ENCODE measurements at places on chromosomes 5 and 9.

DNA sequence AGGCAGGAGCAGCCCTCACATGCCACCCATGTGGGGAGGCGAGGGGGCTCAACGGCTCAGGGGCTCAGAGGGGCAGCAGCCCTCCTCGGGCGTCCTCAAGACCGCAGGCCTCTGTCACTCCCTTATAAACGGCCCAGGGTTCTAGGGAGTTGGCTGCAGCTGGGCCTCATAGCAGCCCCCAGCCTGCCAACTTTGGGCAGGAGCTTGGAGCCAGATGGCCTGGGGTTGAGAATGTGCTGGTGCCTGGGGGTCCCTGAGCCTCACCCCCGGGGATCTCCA lies 51.0 kb upstream of the RNU6ATAC start:
- DNase-seq, result no peak

DNA sequence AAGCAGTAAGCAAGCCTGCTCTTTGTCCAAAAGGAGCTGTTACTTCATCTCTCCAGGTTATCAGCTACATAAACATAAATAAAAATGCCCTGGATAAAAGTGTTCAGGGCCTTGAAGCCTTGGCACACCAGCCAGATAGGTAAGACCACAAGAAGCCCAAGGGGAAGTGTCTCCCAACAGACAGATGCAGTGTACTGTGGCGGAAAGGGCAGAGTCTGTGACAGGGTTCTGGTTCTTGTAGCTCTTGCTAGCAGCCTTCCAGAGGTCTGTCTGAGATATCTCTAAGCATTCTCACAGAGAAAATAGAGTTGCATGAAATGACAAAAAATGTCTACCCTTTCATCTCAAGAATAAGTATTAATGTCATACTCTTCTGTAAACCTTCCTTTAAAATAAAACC lies 30.1 kb downstream of the ISOC1 start:
- DNase-seq, result no peak

- no peak for DNase-seq
Measured at GRCh38 chr5:151815051-151815450, 43.3 kb downstream of the G3BP1 start.

- peak; percentile 18 for DNase-seq
Measured at GRCh38 chr5:114101153-114101552, 260.7 kb upstream of the KCNN2 start.

GRCh38 chr5:24026288-24026687 lies 518.9 kb downstream of the PRDM9 start:
- no peak for DNase-seq

GRCh38 chr5:171693412-171693811 lies 92.2 kb upstream of the SMIM23 start:
- no peak for DNase-seq

DNA sequence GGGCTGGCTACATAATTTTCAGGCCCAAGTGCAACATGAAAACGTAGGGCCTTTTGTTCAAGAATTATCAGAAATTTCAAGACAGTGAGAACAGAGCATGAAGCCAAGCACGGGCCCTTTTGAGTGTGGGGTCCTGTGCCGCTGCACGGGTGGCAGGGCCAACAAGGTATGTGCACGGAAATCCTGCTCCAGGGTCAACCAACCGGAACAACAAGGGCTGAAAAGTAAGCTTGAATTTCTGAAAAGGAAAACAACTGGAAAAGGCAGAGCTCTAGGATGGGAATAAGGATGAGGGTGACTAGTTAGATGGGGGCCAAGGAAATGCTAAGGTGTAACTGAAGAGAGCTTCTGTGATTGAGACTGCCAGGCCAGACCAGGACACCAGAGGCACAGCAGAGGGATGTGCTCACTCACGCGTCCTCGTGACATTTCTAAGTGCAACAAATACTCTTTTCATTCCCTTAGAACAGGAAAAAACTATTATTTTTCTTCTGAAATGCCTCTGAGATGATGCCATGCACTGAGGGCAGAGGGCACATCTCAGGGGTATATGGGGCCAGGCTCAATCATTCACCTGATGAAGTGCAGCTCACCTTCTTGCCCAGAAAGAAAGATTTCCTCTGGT lies 80.6 kb upstream of the LRRTM2 start:
- DNase-seq, result no peak

GRCh38 chr9:76297721-76298239 lies 96.4 kb downstream of the RFK start:
- no peak for DNase-seq

DNA sequence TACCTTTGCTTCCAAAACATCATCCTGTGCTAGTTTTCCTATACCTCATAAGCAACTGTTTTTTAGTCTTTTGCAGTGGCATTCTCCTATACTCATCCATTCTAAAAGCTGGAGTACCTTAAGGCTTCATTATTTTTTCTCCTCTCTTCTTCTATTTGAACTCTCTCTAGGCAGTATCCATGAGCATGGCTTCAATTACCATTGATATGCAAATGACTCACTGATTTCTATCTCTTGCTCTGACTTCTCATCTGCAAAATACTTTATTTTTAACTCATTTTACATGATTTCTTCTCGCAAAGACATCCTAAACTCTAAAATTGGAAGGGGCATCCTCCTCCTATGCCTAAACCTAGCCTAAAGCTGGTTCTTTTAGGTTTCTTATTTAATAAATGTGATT lies 365.1 kb upstream of the NUDT12 start:
- DNase-seq, result no peak

DNA sequence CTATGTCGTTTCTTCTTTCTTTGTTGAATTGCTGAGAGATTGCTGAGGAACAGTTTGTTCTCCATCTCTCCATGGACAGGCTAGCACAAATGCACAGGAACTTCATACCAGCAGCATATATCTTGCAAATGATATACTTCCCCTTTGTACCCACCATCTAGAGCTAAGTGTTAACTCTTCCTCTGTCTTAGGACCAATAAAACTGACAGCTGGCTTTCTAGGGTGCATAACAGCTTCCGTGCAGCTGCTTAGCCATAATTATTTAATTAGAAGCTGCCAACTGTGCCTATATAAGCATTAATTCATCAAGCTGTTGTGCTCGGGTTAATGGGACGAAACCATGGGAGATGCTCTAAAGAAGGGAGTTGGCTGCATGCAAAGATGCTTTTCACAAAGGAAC lies 38.7 kb downstream of the KCTD16 start:
- DNase-seq, result no peak

All from cerebellar cortex (tissue), 1 donor.